ENCODE measurements at places on chromosomes 1 and 21. TPM values are rescaled to one million over a fixed set of nuclear protein-coding genes. Genes with fewer than 3 reads are reported as not detected.

DNA sequence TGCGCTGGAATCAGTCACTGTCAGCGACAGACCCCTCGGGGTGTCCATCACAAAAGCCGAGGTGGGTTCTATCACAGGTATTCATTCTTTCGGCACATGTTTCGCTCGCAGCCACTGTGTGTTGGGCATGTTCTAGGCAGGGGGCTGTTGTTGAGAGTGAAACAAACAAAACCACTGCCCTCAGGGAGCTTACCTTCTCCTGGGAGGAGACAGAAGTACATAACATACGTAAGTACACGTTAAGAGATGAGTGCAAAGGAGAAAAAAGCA is 6.6 kb downstream of the ATF3 start:
- DNase-seq = no peak

DNA sequence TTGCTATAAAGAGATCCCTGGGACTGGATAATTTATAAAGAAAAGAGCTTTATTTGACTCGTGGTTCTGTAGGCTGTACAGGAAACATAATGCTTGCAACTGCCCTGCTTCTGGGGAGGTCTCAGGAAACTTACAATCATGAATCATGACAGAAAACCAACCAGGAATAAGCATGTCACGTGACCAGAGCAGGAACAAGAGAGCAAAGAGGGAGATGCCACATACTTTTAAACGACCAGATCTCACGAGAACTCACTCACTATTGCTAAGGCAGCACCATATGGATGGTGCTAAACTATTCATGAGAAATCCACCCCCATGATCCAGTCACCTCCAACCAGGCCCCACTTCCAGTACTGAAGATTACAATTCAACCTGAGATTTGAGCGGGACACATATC is 49.8 kb upstream of the RCC1 start:
- DNase-seq = no peak

GRCh38 chr1:36894824-36895223 is 139.5 kb downstream of the GRIK3 start:
- no peak for DNase-seq

DNA sequence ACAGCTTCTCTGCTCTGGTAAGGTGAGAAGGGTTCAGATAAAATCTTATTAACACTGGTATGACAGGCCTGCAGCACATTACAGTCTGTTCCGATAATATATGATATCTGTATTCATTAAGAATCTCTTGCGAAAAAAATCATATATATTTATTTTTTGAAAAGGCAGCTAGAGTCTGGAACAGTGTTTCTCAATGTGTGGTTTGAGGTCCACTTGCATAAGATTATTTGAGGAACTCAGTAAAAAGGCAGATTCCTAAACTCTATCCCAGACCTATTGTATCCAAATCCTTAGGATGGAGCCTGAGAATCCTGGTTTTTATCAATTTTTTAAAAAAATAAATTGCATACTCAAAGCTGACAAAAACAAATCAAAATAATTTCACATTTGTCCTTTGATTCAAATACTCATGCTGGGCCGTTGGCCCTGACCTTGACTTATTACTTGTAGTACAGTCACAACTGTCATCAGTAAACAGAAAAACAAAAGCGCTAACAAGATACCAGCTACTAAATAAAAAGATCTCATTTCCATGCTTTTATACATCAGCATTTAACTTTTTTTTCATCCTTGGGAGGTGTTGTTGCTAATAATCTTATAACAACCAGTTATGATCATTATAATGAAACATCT is 60.6 kb downstream of the RGS2 start:
- no peak for DNase-seq

DNA sequence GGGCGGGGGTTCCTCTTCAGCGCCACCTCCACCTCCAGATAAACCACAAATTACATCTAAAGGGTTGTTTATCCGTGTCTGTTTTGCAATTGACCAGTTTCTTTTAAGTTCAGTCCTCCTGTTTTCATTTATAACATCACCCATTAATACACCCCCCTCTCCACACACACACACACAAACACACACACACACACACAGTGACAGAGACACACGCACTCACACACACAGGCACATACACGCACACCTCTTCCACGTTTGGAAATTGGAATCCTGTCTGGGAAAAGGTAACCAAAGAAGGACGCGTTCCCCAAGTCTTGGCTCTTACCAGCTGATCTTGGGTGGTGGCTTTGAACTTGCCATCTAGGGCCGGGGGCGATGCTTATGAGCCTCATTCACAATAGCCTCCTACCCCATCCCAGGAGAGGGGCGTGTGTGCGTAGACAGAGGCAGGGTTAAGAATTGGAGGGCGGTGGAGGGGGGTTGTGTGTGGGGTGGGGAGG is 442 bp upstream of the CSMD2 start:
- no peak for DNase-seq

GRCh38 chr1:246725191-246725590 is 982 bp downstream of the SCCPDH start:
- no peak for DNase-seq

DNA sequence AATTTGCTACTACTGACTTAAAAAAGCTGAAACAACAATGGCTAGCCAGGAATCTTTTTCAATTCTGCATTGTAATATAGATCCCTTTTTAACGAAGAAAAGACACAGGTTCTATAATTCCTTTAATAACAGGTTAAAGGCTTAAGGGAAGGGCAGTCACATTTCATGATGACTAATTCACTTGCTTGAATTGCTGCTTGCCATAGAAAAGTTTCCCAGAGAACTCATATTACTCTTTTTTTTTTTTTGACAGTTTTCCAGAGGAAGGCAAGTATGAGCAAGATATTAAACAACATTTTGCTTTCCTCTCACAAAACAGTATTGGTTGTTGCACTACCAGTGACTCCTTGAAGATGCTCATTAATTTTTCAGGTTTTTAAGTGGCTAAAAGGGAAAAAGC is 60.9 kb downstream of the IL23R start:
- no peak for DNase-seq

DNA sequence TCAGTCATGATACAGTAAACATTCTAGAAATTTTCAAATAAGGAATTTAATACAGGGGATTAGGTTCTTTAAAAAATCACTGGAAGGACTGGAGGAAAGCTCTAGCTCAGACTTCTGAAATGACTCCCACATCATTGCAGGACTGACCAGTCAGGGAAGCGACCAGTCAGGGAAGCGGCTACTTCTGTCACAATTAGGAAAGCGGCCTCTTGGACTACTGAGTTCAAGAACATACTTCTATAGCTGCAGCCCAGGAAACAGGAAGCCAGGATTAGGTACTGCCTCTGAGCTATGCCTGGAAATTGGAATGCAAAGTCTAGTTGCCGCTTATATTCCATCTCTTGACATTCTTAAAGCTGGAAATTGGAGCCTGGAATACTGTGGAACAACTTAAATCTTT is 45.5 kb downstream of the USP25 start:
- no peak for DNase-seq

GRCh38 chr1:215273838-215274516 is 191.4 kb downstream of the KCNK2 start:
- DNase-seq = no peak

DNA sequence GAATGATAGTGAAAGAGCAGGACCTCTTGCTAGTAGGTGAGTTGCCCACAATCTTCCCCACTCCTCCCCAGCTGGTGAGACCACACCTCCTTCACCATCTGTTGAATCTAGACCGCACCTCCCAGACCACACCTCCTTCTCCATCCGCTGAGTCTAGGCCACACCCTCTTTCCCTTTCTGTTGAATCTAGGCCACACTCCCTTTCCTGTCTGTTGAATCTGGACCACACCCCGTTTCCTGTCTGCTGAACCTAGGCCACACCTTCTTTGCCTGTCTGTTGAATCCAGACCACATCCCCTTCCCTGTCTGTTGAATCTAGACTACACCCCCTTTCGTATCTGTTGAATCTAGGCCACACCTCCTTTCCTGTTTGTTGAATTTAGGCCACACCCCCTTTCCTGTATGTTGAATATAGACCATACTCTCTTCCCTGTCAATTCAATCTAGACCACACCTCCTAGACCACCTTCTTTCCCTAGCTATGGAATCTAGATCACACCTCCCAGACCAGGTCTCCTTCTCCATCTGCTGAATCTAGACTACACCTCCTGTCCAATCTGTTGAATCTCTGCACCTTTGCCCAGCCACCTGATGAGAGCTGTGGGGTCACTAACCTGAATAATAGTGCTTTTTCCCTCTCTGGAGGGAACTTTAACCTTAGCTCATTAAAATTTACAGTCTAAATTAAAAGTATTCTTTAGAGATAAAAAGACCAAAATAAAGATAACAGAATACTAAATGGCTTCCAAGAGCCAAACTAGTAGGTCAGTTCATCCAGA is 116.3 kb downstream of the DAB1 start:
- DNase-seq = no peak

DNA sequence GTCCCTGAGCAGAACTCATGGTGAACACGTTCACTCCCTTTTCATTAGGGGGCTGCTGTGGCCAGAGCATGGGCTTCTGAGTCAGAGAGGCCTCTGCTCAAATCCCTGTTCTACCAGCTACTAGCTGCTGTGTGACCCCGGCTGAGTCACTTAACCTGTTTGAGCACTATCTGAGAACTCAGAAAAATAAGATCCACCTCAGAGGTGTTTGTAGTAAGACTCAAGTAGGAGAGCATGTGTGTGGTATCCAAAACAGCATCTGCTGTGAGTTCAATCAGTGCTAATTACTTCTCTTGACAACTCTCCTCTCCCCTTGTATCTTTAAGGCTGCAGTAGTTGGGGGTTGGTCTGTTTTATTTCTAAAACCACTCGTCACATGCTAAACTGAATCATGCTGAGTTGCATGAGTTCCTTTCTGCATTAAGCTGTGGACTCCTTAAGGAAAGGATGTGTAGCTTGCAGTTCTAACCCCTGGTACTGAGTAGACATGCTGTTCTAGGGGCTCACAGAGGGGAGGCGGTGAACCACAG is 39.7 kb upstream of the JUN start:
- no peak for DNase-seq

DNA sequence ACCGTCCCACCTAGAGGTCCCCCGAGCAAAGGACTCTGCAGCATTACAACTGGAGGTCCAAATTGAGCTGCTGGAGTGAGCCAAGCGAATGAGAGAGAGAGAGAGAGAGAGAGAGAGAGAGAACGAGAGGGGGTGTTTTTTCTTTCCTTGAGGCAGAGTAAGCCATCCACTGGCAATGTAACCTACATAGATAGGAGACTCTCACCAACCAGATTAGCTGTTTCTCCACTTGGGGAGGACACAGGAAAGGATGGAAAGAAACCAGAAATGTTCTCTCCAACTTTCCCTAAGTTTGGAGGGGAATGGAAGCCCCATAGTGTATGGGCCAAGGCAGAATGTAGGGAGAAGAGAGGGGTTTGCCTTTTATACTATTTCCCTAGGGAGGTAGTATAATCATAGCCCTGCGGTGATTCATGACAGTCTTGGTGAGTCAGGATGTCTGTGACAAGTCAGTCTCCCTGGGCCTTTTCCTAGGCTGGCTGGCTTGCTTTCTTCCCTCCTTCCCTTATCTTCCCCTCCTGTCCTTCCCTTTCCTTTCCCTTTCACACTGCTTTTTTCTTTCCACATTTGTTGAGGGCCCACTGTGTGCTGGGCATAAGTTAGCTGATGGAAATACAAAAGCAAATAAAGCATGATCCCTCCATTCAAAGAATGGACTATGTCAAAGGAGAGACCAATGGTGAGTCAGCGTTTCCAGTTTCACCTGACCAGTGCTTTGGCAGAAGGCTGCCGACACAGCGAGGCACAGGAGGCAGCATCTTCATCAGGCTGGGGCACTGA is 7.1 kb downstream of the FNDC7 start:
- no peak for DNase-seq

- no peak for DNase-seq
Measured at GRCh38 chr1:212696721-212697331, 2.8 kb downstream of the BATF3 start.

DNA sequence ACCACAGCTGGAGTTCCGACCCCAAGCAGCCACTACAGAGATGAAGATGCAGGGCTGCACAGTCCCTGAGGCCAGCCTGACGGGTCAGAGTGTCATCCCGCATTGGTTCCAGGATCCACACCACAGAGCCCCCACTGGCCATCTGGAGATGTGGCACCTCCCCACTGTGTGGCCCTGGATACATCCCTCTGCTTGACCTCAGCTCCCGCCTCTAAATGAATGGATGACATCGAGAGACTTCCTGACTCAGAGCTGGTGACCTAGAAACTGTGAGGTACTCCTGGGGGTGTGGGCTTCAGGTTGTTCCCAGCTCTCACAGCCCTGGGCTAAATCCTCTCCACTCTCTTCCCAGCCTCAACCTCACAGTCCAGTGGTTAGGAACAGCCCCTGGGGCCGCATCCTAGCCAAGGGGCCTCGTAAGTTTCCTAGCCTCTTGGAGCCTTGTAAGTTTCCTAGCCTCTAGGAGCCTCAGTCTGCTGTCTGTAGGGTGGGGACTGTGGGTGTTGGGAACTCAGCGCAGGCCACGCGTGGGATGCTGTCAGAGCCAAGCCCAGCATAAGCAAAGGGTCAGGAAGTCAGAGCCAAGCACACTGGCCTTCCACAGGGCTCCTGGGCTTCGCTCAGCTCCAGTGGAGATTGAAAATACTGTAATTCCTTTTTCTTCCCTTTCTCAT is 87.5 kb upstream of the RUNX3 start:
- no peak for DNase-seq

DNA sequence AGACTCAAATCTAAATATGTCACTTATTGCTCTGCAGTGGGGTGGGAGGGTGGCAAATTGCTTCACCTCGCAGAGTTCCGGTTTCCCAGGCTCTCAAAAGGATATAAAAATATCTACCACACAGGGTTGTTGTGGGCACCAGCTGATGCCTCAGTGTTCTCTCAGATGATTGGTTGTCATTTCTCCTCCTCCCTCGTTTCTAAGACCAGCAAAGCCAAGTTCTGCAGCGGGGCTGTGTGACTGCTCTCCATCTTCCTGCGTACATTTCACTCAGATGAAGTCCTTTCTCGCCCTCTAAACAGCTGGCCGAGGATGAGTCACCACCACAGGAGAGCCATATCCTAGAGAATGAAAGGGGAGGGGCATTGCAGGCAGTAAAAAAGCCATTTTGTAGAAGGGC is 35.0 kb upstream of the VWA5B1 start:
- no peak for DNase-seq

The DTL gene
- 0.48 TPM for total RNA-seq

The RAP1GAP gene
- 2.7 TPM for total RNA-seq

The PROX1 gene
- 110 TPM for total RNA-seq

The ADAM30 gene
- total RNA-seq = 0.11 TPM

The SLC5A3 gene
- total RNA-seq = 5.0 TPM

The PTPN7 gene
- 1.2 TPM for total RNA-seq

Measured in cardiac septum (tissue), 1 donor.